Astrocyte (in vitro differentiated cells and primary cell): ENCODE measurements at places on chromosomes 5 and 9. TPM values are rescaled to one million over a fixed set of nuclear protein-coding genes. Genes with fewer than 3 reads are reported as not detected.
A peak's percentile ranks its signal among the peaks of the same experiment; 100 is the strongest.

The SHROOM1 gene
- 5.0 TPM in 2 replicates for total RNA-seq

The S1PR3 gene
- total RNA-seq: 24.6 and 35.0 TPM in 2 replicates

The OLFML2A gene
- 148 and 179 TPM in 2 replicates for total RNA-seq

The GNE gene
- 12.6 and 12.8 TPM in 2 replicates for total RNA-seq

The GARIN3 gene
- total RNA-seq: not detected in 2 replicates

The RNF180 gene
- total RNA-seq: 4.6 and 5.4 TPM in 2 replicates

DNA sequence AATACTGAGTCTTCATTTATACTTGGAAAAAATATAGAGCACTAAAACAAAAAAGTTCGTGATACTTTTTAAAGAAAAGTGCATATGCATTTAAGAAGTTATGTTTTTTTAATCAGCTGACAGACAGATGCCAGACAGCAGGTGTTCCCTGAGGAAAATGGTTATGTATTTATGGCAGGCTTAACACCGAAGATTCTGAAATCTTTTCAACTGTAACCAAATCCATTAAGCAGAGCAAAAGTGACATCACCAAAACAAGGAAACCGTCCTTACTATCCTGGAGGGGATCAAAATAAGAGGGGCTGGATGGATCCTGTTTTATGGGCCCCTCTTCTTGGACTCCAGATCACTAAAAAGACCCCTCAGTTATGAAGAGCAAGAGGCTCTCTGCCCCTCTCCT, 404.9 kb upstream of the ADAMTS16 start:
- no peak for DNase-seq

DNA sequence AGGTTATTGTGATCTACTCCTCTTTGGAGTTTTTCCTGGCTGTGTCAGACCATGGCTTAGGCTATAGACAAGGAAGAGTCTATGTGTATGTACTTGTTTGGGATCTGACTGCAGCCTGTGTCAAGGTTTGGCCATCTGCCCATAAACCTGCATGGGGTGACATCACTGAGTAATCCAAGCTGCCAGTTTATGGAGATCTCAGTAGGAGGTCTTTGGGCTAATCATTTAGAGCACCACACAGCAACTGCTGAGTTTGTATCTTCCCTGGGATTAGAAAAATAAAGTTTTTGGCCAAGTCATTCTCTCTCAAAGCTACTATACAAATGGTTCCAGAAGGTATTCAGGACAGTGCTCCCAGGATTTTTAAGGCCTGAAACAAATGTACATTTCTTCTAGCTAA, 65.5 kb upstream of the HSPB3 start:
- peak; percentile 88 for DNase-seq

GRCh38 chr5:56429110-56429561, 196.0 kb upstream of the ANKRD55 start:
- DNase-seq: no peak

DNA sequence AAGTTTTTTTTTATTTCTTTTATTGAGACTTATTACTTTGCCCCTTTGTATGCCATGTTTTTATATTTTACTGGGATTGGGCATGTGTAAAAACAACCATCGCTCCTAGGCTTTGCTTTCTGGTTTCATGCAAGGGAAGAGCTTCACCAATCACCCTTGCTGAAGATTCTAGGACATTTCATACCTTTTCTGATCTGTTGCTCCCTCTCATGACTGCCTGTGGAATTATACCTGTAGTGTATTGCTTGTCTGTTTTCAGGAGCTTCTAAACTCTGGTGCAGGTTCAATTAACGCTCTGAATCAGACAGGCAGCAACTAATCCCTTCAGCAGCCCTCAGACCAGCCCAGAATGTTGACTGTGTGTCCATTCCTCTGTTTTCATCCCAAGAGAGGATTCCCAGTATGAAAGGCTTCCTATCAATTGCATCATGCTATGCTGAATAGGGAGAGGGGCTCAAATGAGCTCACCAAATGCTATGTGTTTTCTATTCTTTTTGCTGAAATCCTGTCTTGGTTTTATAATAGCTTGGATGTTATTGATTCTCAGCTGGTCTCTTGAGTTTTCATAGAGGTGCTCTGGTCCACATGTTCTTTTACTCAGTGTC, 572.9 kb upstream of the CDH6 start:
- no peak for DNase-seq

DNA sequence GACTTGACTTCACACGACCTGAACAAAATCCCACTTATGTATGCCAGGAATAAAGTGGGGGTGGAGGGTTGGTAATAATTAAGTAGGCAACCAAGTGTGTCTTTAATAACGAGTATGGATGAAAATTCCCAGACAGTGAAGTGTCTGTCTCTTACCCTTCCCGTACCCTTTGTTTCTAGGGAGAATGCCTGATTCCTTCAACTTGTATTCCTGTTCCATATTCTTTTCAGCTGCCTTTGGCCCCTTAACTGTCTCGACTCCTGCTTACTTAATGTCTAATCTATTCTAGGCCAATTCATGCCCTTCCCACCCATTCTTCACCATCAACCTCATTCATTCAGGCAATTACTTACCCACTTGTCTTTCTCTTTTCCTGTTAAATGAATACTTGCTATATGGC, 380.5 kb downstream of the RAB3C start:
- DNase-seq: peak; percentile 29

GRCh38 chr5:113082547-113082905, 105.9 kb downstream of the DCP2 start:
- no peak for DNase-seq

DNA sequence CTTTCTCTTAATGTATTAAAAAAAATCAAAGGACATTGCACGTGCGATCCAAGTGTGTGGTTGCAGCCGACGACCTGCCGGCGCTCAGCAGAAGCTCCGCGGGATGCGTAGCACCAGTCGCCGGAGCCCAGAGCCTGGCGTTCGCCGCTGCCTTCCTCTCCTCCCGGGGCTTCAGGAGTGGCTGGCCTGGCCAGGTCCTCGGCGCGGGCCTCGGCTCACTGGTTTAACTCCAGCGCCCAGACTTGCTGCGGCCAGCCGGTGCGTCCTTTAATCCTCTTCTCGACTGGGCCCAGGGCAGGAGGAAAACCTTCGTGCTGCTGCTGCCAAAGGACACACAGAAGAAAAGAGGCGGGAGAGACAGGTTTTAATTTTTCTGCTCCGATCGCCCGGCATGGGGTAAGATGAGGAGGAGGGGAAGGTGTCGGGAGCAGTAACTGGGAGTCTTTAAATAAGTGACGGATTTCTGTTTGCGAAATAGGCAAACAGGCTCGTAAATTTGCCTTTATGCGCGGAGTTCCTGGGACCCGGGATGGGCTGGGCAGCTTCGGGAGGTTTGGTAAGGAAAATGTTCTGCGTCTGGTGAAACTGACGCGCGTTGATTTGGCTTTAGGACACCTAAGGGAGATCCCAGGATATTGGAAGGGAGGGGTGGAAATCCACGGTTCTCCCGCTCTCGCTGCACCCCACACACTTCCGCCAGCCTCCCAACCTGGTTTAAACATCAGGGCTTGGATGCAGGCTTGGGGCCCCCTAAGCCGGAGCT, 2.3 kb downstream of the HAND1 start:
- no peak for DNase-seq

- DNase-seq: no peak
These were observed 9.6 kb upstream of the AHRR start for GRCh38 chr5:311963-312362.

DNA sequence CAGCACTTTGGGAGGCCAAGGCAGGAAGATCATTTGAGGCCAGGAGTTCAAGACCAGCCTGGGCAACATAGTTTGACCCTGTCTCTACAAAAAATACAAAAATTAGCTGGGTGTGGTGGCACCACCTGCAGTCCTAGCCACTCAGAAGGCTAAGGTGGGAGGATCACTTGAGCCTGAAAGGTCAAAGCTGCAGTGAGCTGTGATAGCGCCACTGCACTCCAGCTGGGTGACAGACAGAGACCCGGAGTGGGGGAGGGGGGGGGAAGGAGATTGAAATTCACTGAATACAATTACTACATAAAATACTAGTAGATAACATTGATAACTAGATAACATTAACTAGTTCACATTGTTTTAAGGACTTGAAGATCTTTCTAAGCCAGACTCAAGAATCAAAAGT, 345.6 kb downstream of the BNC2 start:
- no peak for DNase-seq

DNA sequence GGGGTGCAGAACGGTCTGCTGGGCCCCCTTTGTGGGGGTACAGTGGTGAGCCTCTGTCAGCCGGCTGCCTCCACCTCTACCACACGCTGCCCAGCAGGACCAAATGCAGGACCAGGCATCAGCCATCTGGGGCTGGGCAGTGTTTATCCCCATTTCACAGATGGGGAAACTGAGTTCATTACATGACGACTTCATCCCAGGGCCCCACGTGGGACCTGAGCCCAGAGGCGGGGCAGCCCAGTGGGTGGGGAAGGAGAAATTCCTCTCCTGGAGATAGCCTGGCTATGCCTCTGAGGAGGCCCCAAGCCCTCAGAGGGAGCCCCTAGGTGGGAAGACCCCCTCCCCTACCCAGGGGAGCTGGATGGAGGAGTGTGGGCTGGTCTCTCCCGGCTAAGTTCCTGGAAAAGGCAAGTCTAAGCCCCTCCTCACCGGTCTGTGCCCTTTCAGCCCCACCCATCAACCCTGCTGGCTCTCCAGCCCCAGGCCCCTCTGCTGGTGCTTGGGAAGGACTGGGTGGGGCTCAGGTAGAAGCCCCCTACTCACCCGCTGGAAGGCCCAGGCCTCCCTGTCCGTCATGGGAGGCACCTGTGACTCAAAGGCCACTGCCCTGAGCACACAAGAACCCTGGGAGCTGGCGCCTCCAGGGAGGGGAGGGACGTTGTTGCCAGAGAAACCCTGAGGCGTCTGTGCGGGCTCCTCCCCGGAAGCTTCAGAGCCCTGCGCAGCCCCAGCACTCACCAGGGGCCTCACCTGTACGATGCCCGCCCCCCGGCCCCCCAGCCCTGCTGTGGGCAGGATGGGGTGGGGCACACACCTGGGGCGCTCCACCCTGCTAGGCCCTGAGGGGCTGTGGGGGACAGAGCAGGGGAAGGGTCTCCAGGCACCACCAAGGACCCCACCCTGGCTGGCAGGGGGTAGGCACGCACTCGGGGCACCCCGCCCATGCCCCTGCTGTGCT, 7.4 kb upstream of the CCDC187 start:
- DNase-seq: no peak

- DNase-seq: no peak
These were observed 845.2 kb upstream of the CDH18 start for GRCh38 chr5:20833081-20833627.

DNA sequence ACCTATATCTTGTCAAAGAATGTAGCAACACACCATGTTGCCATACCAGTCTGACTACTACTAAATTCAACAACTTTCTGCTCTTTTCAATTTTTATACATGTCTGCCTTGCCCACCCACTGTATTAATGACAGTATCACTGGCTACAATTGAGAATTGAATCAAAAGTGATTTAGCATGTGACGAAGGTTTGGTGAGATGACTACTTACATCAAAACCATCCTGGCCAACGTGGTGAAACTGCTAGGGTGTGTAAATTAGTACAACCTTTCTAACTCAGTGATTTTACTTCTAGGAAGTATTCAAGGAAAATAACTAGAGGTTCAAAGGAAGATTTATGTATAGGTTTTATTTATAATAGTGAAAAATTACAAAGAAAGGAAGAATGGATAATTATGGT, 109.8 kb downstream of the UNC13B start:
- no peak for DNase-seq

- DNase-seq: peak; percentile 3
These were observed 26.4 kb upstream of the TMOD1 start for GRCh38 chr9:97475059-97475458.

- DNase-seq: peak; percentile 59
These were observed 306.8 kb downstream of the SEMA5A start for GRCh38 chr5:9239071-9239470.

DNA sequence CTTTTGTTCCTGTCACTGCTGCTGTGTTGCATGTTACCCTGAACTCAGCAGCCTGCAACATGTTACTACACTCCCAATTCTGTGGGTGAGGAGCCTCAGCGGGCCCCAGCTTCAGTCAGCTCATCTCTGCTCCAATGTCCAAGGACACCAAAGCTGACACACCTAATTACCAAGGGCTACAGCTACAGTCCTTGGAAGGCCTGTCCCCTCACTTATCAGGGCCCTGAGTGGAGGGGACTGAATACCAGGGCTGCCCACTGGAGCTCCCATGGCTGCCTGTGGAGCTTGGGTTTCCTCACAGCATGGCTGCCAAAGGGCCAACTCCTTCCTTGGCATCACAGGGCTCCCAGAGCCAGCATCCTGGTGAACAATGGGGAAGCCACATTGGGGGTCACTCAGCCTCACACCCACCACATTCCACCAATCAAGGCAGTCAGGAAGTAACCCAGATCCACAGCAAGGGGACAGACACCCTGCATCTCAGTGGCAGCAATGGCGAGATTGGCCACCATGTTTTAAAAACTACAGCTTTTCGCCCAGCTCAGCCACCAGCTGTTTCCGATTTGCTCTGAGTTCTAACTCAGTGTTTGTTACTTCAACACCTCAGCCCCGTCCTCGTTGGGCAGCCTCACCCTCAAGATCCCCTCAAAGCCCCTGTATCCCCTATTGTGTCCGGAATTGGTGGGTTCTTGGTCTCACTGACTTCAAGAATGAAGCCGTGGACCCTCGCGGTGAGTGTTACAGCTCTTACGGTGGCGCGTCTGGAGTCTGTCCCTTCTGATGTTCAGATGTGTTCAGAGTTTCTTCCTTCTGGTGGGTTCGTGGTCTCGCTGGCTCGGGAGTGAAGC, 18.9 kb downstream of the SEMA4D start:
- no peak for DNase-seq

DNA sequence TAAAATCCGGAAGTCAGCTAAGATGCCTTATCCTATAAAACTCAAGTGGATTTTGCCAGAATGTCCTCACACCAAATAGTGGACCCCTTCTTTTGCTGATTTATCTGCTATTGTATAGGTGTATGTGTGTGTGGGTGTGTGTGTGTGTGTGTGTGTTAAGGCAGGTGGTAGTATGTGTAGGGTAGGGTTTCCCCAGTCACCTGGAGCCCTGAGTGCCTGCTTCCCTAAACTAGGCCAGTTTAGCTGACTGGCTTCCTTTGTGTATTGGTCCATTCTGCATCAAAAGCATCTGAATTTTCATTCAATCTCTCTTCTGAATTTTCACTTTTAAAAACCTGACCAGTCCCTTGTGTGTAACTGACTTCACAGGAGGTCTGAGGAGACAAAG, 42.2 kb upstream of the LCP2 start:
- DNase-seq: no peak

DNA sequence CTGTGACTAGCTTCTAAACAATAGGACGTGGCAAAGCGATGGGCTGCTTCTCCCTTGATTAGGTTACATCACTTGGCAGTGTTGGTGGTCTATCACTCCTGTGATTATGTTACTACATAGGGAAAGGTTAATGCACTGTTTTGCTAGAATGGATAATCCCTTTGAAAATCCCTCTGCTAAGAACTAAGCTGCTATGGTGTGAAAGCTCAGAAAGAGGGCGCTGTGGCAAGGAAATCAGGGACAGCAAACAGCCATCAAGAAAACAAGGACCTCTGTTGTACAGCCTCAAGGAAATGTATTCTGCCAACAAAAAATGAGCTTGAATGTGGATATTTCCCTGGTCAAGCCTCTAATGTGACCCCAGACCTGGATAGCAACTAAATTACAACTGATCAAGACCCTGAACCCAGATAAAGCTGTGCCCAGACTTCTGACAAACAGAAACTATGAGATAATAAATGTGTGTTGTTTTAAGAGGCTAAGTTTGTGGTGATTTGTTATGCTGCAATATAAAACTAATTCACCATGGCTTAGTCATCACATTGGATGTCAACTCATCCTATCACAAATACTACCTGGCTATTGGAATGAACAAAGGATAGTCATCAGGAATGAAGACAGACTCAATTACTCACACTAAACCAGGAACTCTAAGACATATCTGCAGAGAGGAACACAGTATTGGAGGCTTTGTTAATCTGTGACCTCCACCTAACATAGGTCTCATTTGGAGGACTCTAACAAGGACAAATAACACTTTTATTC, 1215.9 kb downstream of the EFNA5 start:
- peak; percentile 52 for DNase-seq
